ENCODE measurements at places on chromosomes 1 and 21.

- DNase-seq = no peak
These were observed 100.1 kb upstream of the C1orf174 start for GRCh38 chr1:3999941-4000735.

DNA sequence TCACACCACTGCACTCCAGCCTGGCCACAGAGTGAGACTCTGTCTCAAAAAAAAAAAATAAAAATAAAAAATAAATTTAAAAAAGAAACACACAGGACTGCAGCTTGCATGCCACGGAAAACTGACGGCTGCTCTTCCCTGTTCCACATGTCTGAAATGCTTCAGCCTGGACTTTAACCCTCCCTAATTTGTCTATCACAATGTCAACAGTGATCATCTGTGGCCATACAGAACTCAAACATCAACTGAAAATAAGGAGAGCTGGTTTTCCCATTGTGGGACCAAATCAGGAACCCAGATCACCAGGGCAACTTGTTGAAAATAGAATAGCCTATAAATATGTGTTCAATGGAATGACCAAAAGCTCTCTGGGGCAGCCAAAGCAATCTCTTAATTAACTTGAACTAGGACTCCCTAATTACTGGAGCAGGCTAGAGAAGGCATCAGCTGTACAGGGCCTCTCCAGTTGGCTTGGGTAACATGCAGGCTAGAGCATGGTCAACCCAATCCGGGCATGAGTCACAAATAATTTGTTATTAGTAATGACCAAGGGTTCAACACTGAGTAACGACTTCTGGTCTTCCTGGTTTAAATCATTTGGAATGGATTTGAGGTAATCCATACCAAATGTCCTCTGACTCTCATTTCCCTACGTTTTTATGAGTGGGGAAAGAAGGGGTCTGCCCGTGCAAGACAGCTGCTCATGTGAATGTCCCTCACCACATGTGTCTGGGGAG lies 62.7 kb upstream of the KAZN start:
- no peak for DNase-seq

GRCh38 chr21:38824124-38824822 lies 18.5 kb downstream of the ETS2 start:
- DNase-seq = no peak

GRCh38 chr1:16088996-16089395 lies 15.5 kb upstream of the FAM131C start:
- no peak for DNase-seq

DNA sequence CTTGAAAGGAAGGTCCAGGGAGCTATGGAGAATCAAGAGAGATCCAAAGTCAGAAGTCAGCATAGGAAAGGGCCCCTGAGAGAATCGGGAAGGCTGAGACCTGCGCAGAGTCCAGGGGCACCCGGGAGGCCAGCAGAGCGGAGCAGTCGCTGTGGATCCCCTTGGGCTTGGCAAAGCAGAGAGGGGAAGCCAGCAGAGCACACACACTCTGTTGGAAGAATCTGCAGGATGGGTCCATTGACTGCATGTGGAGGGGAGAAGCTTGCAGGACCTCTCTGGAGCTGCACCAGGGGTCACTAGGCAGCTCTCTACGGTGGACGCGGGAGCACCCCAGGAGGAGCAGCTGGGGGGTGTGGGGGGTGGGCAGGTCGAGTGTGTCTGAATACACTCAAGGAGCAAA lies 6.4 kb downstream of the RIPK4 start:
- no peak for DNase-seq

- DNase-seq = no peak
These were observed 180.3 kb upstream of the DMRTA2 start for GRCh38 chr1:50603274-50604271.

- no peak for DNase-seq
These were observed 42.1 kb downstream of the PARP1 start for GRCh38 chr1:226365831-226366231.

- no peak for DNase-seq
These were observed 464.1 kb downstream of the ADGRL2 start for GRCh38 chr1:82264802-82265201.

DNA sequence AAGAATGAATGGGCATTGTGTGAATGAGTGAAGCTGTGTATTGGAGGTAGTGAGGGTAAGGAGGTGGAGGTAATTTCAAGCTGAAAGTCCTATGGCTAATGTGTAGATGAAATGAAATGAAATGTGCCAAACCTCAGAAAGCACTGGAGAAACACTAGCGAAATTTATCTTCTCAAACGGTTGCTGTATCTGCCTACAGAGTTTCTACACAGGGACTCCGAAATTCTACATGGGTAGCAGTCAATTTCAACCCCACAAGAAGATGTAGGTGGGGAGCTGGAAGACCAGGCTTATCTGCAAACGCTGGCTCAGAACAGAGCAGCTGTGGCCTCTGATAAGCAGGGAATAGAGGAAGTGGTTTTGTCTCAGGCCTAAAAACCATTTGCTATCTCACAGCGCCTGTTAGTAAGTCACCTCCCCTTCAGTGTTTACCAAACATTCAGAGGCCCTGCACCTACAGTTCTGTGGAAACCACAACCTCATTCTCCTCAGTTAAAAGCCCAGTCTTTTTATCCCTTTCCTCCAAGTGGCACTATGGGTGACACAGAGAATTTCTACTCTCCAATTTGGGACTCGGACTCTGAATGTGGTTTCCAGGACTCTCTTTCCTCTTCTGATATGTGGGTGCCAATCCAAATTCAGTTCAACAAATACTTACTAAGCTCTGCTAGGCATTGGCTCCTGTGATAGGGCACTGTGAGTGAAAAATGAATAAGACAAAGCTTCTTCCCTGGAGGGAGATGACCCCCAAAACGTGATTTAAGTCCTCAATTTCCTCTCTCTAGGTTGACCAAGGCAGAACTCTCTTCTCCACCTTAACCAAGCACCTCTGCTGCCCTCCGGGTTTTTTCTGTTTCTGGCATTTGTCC lies 17.2 kb upstream of the SLAMF6 start:
- DNase-seq = no peak

DNA sequence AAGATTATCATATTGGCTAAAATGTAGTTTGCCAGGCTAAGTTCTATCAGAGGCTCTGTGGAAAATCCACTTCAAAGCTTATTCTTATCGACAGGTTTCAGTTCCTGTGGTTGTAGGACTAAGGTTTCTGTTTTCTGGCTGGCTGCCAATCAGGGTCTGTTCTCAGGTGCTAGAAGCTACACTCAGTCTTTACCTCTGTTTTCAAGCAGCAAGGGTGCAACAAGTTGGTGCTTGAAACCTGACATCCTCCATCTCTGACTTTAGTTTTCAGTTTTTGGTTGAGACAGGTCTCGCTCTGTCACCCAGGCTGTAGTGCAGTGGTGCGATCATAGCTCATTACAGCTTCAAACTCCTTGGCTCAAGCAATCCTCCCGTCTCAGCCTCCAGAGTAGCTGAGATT lies 15.3 kb upstream of the TMCO2 start:
- no peak for DNase-seq

GRCh38 chr1:59315529-59316463 lies 18.9 kb downstream of the FGGY start:
- DNase-seq = no peak

DNA sequence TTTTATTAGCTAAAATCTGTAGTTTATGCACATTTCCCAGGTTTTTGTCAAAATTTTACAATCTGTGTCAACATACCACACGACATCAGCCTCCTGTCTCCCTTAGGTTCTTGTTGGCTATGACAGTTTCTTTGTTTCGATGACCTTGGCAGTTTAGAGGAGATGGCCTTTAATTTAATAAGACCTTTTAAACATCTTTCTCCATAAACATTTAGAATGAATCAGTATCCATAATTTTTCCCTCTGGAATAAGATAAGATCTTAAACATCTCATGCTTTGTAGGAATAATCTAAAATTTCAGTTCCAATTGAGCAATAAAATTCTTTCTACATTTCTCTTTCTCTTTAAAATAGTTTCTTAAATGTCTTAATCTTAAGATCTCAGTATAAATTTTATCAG lies 28.7 kb upstream of the DYRK1A start:
- no peak for DNase-seq

DNA sequence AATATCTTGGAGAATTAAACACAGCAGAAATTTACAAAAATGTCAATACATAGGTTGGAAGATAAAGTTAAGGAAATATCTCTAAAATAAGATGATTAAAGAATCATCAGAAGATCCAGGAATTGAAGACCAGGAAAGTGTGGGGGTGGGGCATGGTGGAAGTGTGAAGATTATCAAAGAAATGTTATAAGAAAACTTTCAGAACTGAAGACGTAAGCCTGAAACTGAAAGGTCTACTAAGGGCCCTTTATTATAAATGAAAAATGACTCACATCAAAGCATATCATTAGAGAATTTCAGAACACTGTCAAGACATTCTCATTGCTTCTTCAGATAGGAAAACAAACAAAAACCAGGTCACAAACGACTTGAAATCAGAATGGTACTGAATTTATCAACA lies 92.4 kb upstream of the DPT start:
- no peak for DNase-seq

- DNase-seq = no peak
These were observed 869.1 kb upstream of the B3GALT2 start for GRCh38 chr1:194055536-194055935.

Data from activated naive CD4-positive, alpha-beta T cell (primary cell).